Fibroblast of mammary gland (primary cell): ENCODE measurements at places on chromosomes 1 and 21.
A peak's percentile ranks its signal among the peaks of the same experiment; 100 is the strongest.

DNA sequence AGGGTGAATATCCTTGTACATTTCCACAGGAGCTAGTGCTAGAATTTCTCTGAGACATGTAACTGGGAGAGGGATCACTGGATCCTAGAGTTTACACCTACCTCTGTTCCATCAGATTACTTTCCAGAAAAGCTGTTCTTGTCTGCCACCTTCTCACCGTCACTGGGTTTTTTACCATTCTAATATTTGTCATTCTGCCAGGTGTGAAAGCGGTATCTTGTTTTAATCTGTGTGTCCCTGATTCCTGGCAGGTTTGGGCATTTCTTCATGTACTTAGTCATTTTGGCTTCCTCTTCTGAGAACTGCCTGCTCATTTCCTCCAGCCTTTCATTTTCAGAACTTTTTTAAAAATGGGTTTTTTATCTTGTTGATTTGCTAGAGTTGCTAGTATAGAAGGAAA, 5.1 kb downstream of the PMF1 start:
- peak; percentile 63 for DNase-seq

GRCh38 chr1:56378341-56379070, 200.9 kb downstream of the PLPP3 start:
- DNase-seq: no peak

DNA sequence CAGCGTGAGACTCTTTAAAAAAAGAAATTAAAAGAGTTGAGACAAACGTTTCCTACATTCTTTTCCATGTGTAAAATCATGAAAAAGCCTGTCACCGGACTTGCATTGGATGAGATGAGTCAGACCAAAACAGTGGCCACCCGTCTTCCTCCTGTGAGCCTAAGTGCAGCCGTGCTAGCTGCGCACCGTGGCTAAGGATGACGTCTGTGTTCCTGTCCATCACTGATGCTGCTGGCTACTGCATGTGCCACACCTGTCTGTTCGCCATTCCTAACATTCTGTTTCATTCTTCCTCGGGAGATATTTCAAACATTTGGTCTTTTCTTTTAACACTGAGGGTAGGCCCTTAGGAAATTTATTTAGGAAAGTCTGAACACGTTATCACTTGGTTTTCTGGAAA, 31.2 kb downstream of the IFNAR1 start:
- no peak for DNase-seq

GRCh38 chr1:183980951-183981525, 56.5 kb downstream of the COLGALT2 start:
- DNase-seq: no peak

DNA sequence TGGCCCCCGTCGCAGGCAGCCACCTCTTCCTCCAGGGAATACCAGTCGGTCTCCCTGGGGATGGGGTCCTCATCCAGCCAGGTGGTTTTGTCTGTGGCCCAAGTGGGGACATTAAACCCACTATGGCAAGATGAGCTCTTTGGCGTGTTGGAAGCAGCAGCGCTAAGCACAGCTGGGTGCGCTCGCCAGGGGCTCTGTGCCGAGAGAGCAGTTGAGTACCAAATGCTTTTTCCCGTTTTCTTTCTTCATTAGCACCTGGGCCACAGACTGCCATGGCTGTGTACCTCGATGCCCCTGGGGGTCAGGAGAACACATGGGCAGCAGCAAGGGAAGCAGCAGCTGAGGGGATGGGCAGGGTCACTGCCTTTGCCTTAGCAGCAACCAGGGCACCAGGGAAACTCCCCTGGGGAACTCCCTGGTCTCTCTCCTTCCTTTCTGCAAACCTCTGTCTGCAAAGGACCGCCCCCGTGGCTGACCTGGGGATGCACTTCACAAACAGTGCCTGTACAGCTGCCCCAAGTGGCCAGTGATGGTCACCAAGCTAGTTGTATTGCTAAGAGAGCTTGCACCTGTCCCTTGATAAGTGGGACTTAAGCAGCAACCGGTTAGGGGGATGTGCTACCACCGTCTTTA, 31.1 kb downstream of the EDARADD start:
- DNase-seq: no peak

GRCh38 chr21:29231756-29232529, 66.8 kb upstream of the BACH1 start:
- no peak for DNase-seq

GRCh38 chr1:45033356-45033755, 21.3 kb downstream of the UROD start:
- no peak for DNase-seq

- DNase-seq: no peak
Measured at GRCh38 chr1:9814619-9815018, 9.1 kb downstream of the CLSTN1 start.

GRCh38 chr1:221712776-221713431, 29.0 kb downstream of the DUSP10 start:
- DNase-seq: no peak

DNA sequence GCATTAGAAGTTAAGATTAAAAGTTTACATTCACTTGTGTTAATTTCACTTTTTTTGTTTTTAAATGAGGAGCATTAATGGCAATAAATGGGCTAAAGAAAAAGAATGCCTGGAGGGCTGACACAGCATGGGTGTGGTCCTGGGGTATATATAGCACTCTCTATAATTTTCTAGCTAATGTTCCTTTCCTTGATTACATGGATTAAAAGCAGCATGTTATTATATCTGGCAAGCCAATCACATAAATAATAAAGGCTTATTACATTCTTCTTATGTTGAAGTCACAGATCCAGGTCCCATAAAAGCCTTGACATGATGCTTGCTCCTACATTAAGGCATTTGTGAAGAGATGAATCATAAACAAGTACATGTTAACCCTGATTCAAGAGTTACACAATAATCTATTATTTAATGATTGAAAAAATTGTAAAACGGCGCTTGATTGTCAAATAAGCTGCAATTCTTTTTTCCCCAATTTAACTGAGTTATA, 91.4 kb downstream of the LYPLAL1 start:
- DNase-seq: peak; percentile 28

GRCh38 chr1:37793773-37794371, at the start of gene MANEAL:
MANEAL (plus strand) TSS chr1:37793847; CDS start chr1:37794183, 336 bp downstream.
- peak; percentile 42 for DNase-seq

GRCh38 chr1:31010086-31010989, 55.2 kb downstream of the PUM1 start:
- peak; percentile 92 for DNase-seq

DNA sequence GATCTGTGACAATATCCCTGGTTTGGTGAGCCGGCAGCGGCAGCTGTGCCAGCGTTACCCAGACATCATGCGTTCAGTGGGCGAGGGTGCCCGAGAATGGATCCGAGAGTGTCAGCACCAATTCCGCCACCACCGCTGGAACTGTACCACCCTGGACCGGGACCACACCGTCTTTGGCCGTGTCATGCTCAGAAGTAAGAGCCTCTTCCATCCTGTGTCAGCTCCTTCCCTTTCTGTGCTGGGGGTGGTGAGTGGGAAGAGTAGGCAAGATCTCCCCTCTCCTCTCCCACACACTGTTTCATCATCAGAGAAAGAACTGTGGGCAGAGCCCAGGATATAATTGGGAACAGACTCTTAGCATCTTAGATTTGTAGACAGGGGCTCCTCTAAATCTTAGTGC, 6.1 kb downstream of the WNT2B start:
- peak; percentile 51 for DNase-seq

DNA sequence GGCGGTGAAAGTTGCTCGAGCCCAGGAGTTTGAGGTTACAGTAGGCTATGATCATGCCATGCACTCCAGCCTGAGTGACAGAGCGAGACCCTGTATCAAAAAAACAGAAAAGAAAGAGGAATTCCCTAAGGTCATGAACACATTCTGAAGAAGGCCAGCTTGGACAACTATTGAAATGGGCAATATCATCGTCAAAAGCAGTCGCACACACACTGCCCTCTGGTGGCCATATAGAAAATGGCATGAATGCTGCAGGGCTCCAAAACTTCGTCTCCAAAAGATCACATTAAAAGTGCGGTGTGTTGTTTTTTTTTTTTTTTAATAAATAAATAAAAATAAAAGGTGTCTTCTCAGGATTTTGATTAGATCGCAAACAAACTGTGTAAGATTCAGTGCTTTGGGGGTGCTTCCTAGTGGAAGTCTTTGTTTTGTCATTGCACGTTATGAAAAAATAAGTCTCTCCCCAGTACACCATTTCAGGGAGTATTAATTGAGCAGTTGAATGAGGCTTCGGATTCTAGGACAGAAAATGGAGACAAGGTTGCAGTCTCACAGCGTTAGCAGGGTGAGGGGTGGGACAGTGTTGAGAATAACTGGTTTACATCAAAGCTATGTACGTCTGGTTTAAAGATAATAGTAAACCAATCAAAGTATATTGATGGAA, 87.5 kb upstream of the FMN2 start:
- DNase-seq: peak; percentile 39
